CD4-positive, alpha-beta T cell (primary cell): ENCODE measurements at places on chromosomes 7 and 10.

DNA sequence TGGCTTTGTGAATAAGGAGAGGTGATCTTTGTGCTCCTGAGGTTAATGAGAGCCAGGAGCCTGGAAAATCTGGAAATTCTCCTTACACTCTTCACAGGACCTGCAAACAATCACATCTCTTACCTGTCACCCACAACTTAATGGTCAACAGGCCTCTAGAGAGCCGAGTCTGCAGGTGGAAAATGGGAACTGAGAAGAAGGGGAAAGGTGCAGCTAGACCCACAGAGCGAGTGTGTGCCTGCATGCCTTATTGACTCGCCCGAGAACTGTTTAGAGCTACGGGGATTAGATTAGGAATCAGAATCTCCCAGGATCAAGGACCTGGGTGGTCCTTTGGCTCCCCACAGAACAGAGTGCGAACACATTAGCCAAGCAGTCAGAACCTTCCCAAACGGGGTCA lies 329.6 kb downstream of the PTEN start:
- DNase-seq: no peak

DNA sequence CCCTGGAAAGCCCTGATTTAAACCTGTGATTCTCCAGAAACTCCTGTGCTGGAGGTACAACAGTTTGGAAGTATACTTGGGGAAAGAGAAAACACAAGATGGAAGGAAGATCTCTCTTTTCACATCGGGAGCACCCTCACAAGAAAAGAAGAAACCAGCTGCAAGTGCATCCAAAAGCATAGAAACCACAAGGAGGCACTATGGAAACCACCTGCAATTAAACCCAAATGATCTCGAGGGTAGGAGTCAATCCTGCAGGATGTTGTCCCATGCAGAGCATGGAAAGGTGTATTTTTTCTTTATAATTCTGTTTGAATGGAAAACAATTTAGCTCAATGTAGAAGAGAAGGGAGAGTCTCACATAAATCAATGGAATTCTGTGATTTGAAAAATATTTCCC lies 210.5 kb downstream of the TWIST1 start:
- DNase-seq: no peak

- DNase-seq: no peak
These were observed 250.8 kb downstream of the COBL start for GRCh38 chr7:51065766-51066165.

DNA sequence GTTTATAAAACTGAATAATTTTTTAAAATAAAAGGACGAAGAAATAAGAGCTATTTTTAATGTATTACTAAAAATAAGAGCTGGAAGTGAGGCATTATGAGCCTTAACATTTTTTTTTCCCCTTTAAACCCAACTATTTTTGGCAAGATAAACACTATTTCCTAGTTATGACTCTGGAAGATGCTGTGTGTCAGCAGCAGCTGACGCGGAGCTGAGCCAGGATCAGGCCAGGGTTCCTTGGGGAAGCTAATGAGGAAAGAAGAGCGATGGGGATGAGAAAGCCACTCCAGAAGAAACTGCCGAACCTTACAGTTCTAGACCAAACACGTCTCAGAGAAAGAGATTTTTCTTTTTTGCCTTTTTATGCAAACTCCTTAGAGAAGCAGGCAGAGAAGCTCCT lies 85.9 kb downstream of the USP6NL start:
- DNase-seq: no peak

- no peak for DNase-seq
These were observed 1256.8 kb upstream of the SORCS1 start for GRCh38 chr10:108421266-108421665.

DNA sequence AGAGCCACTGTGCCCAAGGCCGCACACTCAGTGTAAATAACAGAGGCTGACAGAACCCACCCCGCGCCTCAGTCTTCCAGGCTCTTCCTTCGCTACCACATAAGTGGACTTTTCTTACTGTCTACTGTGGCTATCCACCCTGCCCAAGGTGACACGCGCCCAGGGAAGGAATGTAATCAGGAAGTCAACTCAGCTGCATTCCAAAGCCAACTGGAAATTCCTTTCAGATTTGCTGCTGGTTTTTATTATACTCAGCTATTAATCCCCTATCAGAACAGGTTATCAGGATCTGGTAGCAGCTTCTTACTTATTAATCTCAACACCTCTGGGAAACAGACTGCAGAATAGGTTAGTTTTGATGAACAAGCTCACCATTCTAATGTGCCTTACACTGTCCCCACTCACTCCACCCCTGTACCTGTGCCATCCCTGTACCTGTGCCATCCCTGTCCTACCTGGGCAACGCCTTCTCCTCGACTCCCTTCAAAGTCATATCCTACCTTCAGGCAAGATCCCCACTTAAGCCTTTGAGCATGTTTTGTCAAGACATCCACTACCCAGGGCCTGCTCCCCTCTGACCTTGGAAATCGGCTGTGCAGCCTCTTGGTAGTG lies 90.7 kb downstream of the NHLRC2 start:
- no peak for DNase-seq
